CD4-positive, alpha-beta T cell treated with Interleukin-6 at 100 ng/mL for 8 hours (primary cell): ENCODE measurements at places on chromosomes 1 and 21.

- DNase-seq = no peak
These were observed 364.2 kb upstream of the VAMP3 start for GRCh38 chr1:7406641-7407543.

- no peak for DNase-seq
These were observed 5.7 kb downstream of the TAL1 start for GRCh38 chr1:47226121-47226838.

DNA sequence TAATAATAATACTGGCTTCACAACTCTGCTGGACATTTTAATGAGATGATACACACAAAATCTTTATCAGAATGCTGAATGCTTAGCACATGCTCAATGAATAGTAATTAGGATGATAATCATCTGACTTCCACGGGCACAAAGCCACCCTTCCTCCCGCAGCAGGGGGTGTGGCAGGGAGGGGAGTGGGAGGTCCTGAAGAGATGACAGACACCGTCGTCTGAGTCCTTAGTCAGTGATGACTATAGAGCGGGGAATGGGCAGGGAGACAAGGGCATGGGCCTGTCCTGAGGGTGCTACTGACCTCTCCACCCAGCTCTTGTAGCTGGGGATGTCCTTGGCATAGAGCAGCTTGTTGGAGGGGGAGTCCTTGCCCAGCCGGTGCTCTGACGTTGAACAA lies 117.6 kb upstream of the CD34 start:
- DNase-seq = no peak

DNA sequence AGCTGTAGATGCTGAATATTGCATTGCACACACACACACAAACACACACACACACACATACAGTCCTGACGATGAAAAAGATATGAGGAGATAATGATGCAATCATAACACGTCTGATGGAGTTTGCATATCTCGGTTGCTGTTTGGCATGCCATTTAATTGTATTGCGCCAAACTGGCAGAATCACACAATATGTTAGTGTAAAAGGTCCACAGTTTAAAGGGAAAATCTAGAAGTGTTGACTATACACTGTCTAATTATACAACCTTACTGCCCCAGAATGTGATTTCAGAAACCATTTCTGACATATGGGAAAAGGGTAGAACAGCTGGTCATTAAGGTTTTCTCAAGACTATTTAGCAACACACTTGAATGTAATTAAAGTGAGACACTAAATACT lies 123.7 kb upstream of the PROX1 start:
- DNase-seq = no peak

DNA sequence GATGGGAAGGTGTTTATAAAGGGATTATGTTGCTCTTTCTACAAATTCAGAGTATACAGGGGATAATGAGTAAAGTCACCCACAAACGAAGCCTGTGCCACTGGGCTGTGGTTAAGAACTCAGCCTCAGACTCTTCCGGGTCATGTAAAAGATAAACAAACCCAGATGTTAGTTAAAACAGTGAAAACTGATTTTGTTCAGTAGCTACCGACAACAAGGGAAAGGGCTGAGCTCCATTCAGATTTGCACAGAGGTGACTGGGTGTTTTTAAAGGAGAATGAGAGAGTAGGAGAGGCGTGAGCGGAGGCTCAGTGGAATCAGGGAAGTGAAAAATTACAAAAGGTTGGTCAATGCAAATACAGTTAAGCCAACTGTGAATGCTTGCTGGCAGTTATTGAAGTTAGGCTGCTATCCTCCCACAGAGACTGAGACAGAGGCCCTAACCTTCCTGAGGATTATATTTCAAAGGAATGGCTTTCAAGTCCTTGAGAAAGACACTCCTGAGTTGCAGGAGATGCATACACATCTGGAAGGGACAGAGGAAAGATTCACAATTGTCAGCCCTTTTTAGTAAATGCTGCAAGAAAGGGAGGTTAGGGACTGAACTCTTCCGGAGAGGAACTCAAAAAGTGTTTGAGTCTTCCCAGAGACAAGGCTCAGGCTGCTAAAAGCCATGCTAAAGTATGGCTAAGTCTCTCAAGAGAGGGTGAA lies 29.9 kb upstream of the SAMD13 start:
- no peak for DNase-seq

DNA sequence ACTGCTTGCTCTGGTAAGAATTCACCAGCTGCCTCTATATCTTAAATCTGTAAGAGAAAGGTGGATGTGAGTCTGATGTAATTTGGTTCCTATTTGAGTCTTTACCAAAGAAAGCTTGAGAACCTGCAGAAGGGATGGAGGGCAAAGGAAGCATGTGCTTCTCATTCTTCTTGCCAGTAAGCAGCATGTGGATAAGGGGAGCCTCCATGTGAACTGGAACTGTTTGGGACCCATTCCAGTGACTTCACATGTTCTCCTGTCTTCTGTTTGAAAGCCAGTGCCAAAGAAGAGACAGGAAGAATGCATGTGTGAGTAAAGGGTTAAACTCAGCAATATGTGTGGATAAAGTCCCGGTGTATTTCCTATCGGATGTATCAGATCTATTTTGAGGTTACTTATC lies 119.6 kb upstream of the ADGRL2 start:
- no peak for DNase-seq
